Activated CD8-positive, alpha-beta T cell treated with anti-CD3 and anti-CD28 coated beads, Interleukin-2, amount 10 ng/mL, durations not matched to agents 7 days and 5 days (primary cell): ENCODE measurements at places on chromosomes 7 and 10. TPM values are rescaled to one million over a fixed set of nuclear protein-coding genes. Genes with fewer than 3 reads are reported as not detected.
A peak's percentile ranks its signal among the peaks of the same experiment; 100 is the strongest.

The ZNF316 gene
- total RNA-seq = 24.2 TPM

The ARHGAP22 gene
- total RNA-seq = not detected

The DKK1 gene
- not detected for total RNA-seq

The CALHM3 gene
- total RNA-seq = 0.45 TPM

The INA gene
- 0.08 TPM for total RNA-seq

The TFEC gene
- total RNA-seq = 0.73 TPM

The CYP26A1 gene
- total RNA-seq = not detected

- DNase-seq = no peak
Observed at GRCh38 chr10:126671402-126671975, 996 bp upstream of the C10orf90 start.

DNA sequence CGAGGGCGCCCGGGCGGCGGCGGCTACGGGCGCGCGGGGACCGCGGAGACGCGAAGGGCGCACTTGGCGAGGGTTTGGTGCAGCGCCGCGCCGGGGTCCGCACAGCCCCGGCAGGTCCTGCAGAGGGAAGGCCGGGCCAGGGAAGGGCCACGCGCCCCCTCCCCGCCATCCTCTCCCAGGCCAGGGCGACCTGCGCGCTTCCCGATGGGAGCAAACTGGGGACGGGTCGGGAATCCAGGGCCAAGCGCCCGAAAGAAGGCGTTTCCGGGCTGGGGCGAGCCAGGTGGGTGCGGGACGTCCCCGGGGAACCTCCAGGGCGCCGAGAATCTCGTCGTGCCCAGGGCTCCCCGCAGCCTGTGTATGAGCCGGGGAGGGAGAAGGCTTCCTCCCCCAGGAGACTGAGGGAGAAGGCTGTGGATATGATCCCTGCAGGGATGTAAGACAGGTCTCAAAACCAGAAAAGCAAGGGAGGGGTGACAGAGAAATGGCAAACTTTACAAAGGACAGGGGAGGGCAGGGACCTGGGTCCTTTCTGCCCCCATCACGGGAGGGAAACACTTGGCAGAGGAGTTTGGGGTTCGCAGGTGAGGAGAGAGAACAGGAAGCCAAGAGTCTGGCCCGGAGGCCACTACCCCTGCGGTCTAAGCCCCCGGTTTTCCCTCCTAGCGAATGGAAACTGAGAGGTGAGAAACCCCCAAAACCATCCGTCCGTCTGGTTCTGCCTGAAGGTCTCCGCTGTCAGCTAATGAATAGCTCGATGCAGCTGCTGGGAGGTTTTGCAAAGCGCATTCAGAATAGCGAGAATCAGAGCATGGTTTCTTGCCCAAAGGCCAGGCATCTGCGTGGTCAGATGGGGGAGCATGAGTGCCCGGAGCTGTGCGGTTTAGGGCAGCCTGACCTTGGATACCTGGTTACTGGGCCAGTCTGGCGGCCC, 674 bp downstream of the AMZ1 start:
- peak; percentile 30 for DNase-seq

GRCh38 chr10:132113206-132113605, 47.5 kb downstream of the JAKMIP3 start:
- no peak for DNase-seq

GRCh38 chr7:151056666-151057505, 811 bp downstream of the CDK5 start:
- DNase-seq = no peak

GRCh38 chr10:71825217-71825616, 25.8 kb downstream of the PSAP start:
- DNase-seq = no peak

DNA sequence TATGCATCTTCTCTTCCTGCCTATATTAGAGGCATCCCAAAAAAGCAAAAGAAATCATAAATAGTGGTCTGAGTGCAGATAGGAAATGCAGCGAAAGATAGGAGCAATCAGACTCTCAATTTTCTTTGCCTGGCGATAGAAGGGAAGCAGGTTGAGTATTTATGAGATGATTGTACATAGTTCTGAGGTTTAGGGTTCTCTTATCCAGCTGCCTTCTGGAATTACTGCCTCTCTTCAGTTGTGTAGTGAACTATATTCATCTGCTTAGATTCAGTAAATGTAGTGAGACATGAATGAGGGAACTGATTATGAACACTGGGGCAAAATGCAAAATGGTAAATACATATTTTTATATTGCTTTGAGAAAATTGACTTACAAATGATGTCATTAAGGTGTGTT, 93.0 kb upstream of the CYP26C1 start:
- DNase-seq = no peak

- DNase-seq = no peak
Observed at GRCh38 chr7:101347477-101347876, 15.2 kb upstream of the COL26A1 start.

DNA sequence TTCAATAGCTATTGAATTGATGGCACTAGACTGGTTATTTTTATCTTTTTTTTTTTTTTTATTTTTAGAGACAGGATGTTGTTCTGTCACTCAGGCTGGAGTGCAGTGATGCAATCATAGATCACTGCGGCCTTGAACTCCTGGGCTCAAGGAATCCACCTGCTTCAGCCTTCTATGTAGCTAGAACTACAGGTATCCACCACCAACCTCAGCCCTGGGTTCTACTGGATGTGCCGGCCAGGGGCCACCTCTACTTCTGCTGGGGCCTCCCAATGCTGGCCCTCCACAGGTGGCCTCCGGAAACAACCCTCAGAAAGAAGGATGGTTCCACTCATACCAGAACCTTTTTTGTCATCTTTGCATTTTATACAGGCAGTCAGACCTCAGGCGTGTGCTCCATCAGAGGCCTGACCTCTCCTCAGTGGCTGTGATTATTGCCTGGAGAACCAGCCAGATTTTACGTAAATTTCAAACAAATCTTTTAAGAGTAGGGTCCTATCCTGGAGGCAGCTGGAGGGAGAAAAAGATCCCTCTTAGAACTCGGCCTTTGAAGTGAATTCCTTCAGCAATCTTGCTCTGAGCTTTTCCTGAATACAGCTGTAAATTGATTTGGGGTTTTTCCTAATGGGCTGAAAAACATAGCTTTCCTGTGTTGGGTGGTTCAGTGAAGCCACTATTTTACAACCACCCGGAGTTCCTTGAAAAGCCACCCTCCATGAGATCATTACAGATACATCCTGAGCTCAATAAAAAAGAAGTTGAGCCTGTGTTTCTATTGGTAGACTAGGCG, 110.0 kb downstream of the SPAG6 start:
- no peak for DNase-seq

DNA sequence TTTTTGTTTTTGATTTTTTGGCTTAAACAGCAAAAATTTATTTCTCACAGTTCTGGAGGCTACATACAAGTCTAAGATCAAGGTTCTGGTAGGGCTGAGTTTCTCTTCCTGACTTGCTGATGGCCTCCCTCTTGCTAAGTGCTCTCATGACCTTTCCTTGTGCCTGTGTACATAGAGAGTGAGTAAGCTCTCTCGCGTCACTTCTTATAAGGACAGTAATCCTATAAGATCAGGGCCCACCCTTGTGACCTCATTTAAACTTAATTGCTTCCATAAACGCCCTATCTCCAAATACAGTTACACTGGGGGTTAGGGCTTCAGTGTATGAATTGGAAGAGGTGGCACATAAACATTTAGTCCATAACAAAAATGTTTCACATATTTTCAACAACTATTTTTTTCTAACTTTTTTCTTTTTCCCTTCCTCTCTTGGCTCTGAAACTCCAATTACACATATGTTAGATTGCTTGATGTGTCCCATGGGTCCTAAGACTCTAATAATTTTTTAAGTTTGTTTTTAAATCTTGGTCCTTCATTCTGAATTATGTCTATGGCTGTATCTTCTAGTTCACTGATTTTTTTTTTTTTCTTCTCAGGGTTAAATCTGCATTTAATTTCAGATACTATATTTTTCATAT, 149.8 kb downstream of the HBP1 start:
- DNase-seq = no peak

GRCh38 chr10:61664985-61665384, 2.3 kb downstream of the CABCOCO1 start:
- no peak for DNase-seq

DNA sequence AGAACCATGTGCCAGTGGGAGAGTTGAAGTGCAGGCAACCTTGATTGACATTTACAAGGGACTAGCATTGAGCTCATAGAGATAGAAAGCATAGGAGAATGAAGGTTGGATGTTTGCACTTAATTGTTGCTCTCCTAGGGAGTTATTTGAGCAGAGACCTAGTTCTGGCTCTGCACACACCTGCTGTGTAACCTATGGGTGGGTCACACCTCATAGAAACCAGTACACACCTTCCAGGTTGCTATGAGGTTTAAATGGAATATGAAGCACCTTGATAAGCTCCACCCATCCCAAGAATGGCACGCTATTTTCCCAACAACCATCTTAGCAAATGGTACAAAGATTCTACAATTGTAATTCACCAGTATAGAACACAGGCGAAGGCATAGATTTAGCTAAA, 86.2 kb upstream of the AOAH start:
- DNase-seq = no peak

- DNase-seq = no peak
Observed at GRCh38 chr7:3056234-3057065, 12.8 kb upstream of the CARD11 start.

DNA sequence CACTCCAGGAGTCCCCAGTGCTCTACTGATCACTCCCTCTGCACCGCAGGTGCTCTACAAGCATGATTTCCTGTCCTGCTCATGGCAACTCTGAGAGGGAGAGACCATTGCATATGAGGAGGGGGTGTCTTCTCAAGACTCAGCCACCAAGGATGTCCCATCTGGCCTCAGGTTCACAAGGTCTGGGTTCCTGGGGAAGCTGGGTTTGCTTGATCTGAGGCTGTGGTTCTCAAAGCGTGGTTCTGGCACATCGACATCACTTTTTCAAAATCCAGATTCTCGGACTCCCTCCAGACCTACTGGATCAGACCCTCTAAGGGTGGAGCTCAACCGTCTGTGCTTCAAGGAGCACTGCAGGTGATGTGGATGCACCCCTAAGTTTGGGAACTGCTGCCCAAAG, 247.5 kb downstream of the PLXNA4 start:
- DNase-seq = no peak

DNA sequence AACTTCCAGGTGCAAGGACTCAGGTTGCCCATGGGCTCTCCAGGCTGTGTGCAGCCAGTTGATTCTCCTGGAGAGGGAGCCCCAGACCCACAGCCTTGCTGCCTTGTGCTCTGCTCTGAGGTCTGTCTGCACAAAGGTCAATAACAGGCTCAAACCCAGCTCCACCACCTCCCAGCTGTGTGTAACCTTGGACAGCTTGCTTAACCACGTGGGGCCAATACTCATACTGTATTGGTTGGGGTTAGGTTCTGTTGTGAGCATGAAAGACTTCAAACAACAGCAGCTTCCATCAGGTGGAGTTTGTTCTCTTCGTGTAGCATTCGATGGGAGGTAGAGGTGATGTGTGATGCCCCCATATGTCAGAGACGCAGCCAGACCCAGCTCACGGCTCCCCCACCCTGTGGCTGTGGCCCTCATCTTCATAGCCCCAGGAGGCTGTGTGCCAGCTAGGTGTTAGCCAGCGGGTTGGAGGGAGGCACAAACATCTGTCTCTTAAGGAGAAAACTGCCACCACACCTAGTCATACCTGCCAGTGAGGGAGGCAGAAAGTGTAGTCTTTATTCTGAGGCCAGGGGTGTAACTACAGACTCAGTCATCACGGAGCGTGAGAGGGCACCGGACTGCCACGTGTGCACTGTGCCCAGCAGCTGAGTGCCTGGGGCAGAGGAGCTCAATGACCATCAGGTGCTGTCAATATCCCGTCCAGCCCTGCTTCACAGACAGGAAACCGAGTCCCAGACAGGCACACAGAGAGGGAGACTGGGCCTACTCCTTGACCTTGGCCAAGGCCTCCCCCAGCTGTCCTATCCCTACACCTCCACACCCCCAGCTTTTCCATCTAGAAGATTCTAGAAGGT, 8.1 kb upstream of the POLD2 start:
- no peak for DNase-seq

DNA sequence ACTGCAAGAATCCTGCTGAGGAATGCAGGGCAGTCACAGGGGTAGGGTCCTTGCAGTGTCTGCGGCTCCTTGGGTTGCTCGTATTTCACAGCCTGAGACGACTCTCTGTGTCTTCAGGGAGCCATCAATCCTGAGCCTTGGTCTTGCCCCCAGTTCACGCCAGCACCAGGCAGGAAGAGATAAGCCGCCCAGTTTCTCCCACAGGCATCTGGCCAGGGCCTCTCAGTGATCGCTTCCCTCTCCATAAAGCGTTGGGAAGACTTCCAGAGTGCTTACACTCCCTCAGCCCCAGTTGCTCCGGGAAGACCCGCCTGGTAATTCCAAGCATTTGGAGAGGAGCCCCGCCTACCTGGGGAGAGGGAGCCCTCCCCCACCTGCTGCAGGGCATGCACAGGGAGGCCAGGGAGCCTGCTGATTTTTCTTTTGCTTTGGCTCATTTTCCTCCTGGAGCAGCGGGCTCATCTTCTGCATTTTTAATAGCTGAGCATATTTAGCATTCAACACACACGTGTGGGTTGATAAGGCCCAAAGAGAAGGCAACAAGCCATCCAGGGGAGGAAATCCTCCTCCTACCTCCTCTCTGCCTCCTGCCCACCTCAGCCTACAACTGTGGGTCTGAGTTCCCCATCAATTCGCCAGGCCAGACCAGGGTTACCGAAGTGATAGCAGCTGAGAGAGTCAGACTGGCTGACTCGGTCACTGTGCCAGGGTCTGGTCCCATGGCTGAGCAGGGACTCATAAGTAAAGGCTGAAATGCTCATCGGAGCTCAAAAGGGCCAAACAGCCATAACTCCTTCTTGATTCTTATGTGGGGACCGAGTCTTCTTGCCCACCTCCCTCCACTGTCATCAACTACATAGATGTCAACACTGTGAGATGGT, 74.4 kb upstream of the EFCAB10 start:
- no peak for DNase-seq

GRCh38 chr10:54131833-54132232, 669.2 kb downstream of the PCDH15 start:
- no peak for DNase-seq

- no peak for DNase-seq
Observed at GRCh38 chr10:2944788-2945187, 122.6 kb upstream of the PFKP start.

DNA sequence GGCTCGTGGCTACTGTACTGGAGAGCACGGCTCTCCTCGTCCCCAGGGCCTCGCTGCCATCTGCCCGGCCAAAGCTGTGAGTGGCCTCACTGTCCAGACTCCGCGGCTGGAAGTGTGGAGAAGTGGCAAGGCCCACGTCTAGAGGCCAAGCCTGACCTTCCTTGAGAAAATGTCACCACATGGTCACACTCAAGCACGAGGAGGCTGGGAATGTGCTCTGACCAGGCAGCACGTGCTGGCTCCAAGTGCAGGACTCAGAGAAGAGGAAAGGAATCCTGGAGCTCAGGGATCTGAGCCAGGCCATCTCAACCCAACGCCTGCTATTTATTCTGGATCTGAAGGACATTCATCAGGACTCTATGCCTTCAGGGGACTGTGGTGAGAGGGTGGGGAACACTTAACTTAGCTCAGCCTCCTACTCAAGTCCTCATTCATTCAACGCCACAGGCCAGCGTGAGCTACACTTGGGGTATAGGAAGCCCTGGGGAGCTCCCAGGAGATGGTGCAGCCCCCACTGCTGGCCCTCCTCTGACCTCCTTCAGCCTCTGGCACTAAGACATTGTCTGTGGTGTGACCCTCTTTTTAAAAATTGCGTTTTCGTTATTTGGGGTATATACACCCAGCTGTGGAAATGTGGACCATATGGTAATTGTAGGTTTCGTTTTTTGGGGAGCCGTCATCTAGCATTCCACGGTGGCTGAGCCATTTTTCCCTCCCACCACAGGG, 29.0 kb downstream of the EN2 start:
- DNase-seq = no peak

GRCh38 chr7:99976626-99977025, 795 bp upstream of the AZGP1 start:
- DNase-seq = no peak
